Stimulated activated CD4-positive, alpha-beta T cell treated with anti-CD3 and anti-CD28 coated beads, Interleukin-12 subunit alpha, Interleukin-12 subunit beta, amount 100 ng/mL, for 4 hours (primary cell): ENCODE measurements at places on chromosomes 3 and 15.

- no peak for DNase-seq
Measured at GRCh38 chr15:68145706-68146105, 59.4 kb downstream of the CALML4 start.

DNA sequence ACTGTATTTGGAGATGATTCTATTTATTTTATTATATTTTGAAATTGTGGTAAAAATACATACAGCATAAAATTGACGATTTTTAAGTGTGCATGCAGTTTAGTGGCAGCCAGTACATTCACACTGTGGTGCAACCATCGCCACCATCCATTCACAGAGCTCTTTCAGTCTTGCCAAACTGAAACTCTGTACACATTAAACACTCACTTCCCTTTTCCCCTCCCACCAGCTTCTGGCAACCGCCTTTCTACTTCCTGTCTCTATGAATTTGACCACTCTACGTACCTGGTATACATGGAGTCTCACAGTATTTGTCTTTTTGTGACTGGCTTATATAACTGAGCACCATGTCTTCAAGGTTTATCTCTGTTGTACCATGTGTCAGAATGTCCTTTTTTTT is 303.3 kb upstream of the ATP10A start:
- no peak for DNase-seq

GRCh38 chr3:100288288-100288894 is 27.6 kb downstream of the TBC1D23 start:
- DNase-seq, result no peak

GRCh38 chr15:48433226-48433886 is 102.1 kb downstream of the DUT start:
- DNase-seq, result no peak

GRCh38 chr3:78937475-78937874 is 830.3 kb downstream of the ROBO1 start:
- no peak for DNase-seq

- no peak for DNase-seq
Measured at GRCh38 chr3:141798448-141798845, 35.2 kb downstream of the GRK7 start.
